ENCODE measurements at places on chromosomes 6 and 20.
A peak's percentile ranks its signal among the peaks of the same experiment; 100 is the strongest.

DNA sequence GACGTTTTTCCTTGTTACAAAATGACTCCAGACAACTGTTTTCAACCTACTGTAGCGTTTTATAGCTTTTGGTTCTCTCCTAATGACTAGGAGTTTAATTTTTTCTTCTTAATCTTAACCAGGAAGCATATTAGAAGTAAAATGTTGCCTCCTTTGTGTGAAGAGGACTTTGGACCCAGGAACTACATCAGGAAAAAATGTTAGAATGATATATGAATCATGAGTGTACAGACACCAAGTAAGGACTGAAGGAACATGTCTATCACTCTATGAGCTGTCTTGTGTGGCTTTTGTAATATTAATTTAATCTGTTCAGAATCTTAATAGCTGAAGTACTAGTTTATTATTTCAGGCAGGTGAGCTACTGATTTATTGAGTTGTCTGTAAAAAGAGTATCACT is 71.0 kb upstream of the MARCKS start:
- no peak for ATAC-seq

GRCh38 chr6:2684103-2684749 is 66.5 kb downstream of the MYLK4 start:
- ATAC-seq, result no peak

- ATAC-seq, result no peak
Measured at GRCh38 chr20:9400171-9401025, 114.0 kb upstream of the LAMP5 start.

DNA sequence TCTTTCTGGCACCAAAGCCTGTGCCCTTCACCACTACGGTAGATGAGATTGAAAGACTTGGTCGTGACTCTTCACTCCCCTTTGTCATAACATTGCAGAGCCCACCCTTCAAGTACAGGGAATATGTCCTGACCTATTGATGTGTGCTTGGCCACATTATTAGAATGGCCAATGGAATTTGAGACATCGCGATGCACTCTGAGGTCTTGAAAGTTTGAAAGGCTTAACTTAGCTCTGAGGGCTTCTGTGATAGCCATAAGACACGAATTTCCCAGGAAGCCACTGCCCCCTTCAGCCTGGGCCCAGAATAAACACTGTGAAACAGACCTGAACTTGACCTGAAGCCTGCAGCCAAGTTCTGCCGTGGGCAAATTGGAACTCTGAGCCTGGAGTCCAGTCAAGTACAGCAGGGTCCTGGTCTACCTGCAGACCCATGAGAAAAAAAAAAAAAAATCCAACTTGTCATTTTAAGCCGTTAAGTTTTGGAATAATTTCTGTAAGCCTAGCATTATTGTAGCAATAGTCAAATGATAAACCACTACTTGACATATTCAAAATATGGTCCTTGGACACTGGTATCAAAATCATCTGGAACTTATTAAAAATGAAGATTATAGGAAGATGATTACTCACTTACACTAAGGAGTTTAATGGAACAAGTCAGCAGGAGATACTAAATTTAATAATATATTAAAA is 36.9 kb upstream of the TRAF3IP2 start:
- no peak for ATAC-seq

- peak; percentile 37 for ATAC-seq
Measured at GRCh38 chr6:31826793-31827285, 699 bp upstream of the HSPA1B start.

DNA sequence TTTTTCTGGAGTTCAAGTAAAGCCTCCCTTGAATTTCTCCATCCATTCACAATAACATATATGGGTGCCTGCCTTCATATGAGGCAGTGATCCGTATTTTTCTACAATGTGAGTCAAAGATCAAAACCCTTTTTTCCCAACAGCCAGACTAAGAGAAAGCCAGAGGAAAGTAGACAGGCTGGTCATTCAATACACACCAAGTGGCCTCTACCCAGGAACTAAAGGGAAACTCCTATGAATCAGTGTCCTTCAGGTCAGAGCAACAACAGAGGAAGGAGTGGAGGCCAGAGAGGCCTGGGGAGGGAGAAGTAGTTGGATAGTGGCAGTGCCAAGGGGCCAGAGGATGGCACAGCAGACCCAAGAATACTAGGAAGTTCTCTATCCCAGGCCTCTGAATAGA is 23.8 kb downstream of the SIM1 start:
- ATAC-seq, result no peak

- peak; percentile 55 for ATAC-seq
Measured at GRCh38 chr6:87789198-87789899, 87.3 kb upstream of the AKIRIN2 start.

- ATAC-seq, result no peak
Measured at GRCh38 chr6:26347699-26348098, 17.3 kb upstream of the BTN3A2 start.

DNA sequence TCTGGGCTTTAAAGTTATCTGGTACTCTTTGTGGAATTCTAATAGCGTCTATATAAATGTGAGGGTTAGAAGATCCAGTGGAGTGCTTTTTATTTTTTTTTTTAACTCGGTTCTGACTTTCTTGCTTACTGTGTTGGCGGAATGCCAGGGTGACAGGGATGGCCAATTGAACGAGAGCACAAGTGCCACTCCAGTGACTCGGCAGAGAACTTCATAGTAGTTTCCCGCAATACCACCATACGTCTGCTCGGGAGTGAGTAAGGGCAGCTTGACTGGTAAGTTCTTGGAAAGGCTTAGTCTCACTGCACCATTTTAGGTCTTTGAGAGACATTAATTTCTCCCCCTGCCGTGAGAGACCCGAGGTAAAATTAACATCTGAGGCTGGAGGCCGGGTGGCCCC is 49.4 kb upstream of the TULP1 start:
- no peak for ATAC-seq

GRCh38 chr6:25659633-25660368 is 7.8 kb downstream of the SCGN start:
- ATAC-seq, result no peak

DNA sequence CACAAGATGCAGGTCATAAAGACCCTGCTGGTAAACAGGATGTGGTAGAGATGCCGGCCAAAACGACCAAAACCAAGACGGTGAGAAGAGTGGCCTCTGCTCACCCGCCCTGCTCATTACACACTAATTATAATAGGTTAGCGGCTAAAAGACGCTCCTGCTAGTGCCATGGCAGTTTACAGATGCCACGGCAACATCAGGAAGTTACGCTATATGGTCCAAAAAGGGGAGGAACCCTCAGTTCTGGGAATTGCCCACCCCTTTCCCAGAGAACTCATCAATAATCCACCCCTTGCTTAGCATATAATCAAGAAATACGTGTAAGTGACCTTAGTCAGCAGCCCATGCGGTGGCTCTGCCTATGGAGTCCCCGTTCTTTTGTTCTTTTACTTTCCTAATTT is 17.6 kb downstream of the BHLHE23 start:
- ATAC-seq, result no peak

DNA sequence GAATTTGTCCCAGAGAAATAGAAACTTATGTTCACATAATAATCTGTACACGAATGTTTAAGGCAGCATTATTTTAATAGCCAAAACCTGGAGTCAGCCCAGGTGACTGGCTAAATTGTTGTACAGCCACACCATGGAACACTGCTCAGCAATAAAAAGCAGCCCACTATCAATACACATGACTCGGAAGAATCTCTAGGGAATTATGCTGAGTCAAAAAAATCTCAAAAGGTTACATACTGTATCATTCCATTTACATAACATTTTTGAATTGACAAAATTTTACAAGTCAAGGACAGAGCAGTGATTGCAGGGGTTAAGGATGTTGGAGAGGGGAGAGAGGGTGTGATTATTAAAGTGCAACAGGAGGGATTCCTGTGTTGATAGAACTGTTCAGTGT is 163.4 kb downstream of the UBE3D start:
- ATAC-seq, result no peak

DNA sequence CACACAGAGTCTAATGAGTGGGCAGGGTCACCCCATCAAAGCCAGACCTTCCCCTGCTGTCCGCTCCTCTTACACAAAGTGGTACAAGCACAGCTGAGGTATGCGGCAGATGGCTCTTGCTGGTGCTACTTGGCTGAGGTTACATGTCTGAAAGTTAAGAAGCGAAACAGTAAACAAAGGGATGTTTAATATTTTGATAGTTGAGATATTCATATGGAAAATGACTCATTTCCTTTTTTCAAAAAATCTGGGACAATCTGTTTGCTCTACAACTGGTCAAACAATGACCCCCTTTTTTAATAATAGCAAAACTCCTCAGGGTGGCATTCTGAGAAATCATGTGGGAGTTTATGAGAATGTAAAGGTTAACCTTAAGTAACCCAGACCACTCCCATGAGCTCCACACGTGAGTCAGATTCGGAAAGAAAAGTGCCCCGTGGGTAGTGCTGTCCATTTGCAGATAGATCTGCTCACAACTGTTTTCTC is 245.3 kb downstream of the TBXT start:
- no peak for ATAC-seq

DNA sequence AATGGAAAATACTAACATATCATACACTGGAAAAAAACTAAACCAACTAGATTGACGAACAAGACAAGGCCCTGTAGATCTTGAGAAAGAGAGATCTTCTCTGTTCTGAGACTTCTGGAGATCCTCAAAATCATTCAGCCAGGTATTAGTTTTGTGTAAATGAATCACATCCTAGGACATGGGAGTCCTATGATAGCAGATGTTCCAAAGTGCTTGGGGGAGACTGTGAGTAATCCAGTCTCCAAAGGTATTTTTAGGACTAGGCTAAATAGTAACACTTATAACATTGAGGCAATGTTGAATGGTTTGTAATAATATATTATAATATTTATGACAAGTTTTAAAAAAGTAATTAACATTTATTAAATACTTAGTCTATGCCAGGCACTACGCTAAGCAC is 275.0 kb downstream of the BTBD9 start:
- no peak for ATAC-seq

DNA sequence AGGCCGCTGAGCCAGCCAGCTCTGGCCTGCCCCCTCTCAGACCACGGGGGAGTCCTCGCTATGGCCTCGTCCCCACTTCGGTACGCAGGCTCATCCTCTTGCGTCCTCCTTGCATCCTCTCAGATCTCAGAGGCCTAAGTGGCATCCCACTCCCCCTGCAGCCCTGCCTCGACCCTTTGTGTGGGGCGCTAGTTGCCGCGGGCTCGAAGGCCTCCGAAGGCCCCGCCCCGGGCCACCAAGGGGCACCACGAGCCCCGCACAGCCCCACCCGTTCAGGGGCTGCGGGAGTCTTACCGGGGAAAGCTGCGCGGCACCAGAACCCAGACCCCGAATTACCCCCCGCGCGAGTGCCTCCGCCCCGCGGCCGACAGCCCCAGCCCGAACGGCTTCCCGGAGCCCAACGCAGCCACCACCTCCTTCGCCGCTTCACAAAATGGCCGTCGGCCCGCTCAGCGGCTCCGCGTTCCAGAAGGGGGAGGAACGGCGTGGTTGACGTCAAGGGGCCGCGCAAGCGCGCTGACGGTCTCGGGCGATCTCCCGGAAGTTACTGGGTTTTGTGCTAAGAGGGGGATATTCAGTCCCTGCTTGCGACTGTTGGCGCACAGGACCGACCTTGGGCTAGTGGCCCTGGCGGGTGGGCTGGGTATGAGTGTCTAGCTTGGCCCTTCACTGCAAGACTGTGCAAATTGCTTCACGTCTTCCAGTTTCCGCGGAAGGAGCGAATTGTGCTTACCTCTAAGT is at the start of the genes CPNE1 and RBM12:
CPNE1 (minus strand) TSS at position 435 of the 741 bp plus-strand sequence. CDS start 31,977 bp downstream, outside the sequence.
RBM12 (minus strand) TSS at position 435 of the 741 bp plus-strand sequence. CDS start 9,578 bp downstream, outside the sequence.
- peak; percentile 94 for ATAC-seq

DNA sequence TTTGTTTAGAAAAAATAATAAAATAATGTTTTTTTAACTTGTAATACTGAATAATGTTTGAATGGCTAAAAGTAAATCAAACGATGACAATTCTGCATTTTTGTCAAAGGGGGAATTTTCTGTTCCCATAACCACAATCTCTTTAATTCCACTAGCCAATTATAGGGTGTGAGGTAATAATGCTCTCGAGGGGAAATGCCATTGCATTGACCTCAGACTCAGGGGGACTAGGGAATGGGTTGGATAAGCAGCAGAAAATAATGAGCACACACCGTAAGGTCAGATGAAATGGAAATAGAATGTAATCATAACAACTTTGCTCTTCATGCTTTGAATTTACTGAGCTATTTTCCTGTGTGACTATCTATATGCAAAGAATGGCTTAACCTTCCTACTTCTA is 584.7 kb downstream of the RFPL4B start:
- ATAC-seq, result no peak

DNA sequence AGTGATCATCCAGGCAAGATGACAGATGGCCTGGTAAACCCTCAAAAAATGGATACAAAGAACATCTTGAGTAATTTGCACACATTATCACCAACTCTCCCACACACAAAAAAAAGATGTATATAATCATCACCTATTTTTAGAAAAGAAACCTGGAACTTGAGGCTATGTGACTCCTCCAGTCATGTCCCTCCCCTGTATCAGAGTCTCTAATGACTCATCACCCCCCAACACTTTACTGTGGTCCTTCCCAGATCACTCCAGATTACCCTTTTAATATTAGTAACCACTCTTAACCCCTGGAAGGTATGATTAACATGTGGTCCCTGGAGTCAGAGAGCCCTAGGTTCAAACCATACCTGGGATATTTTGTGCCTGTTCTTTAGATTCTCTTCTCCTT is 144.8 kb downstream of the ZNF217 start:
- no peak for ATAC-seq

DNA sequence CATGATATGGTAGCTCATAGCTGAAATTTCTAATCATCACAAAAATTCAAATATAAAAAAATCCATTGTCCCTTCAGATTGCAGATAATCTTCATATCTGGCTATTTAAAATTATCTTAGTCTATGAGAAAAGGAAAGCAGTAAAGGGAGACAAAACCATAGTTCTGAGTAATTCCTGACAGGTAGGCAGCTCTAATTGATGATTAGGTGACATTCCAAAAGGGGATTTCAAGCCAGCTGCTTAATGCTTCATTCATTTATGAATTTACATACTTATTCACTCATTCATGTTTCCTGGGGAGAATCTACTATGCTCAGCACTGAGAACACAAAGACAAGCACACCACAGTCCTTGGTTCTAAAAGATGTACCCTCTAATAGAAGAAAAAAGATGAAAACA is 437.1 kb downstream of the COL12A1 start:
- no peak for ATAC-seq

- ATAC-seq, result peak; percentile 95
Measured at GRCh38 chr6:32397252-32397920, 9.6 kb downstream of the BTNL2 start.

DNA sequence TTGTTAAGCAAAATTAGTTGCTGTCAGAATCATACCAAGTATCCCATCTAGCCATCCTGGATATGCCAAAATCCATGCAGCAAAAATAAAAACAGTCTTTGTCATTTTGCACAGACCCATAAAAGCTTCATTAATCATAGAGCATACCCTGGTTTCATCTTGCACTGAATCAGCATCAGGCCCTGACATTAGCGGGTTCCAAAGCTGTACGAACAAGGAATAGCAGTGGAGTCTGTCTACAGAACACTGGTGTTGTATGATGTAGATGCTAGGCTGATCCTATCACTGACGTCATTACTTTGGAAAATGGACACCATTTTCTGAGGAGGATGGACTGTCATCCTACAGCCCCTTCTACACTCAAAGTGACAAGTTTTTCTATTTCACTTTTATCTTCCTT is 315.6 kb downstream of the ESR1 start:
- no peak for ATAC-seq

Data from stimulated activated memory B cell treated with anti-CD40 and anti-IgM and Interleukin-4, amounts not matched to agents 10 μg/mL and 1 μg/mL and 100 μg/mL, for 72 hours (primary cell).